ENCODE measurements at places on chromosomes 5 and 9.
A peak's percentile ranks its signal among the peaks of the same experiment; 100 is the strongest.

GRCh38 chr5:151295791-151296477, 7.6 kb downstream of the SLC36A3 start:
- no peak for DNase-seq

- DNase-seq: no peak
These were observed 3.6 kb downstream of the GOLPH3 start for GRCh38 chr5:32170303-32171151.

- no peak for DNase-seq
These were observed 480.4 kb upstream of the TUSC1 start for GRCh38 chr9:26158631-26159150.

GRCh38 chr5:144036476-144036875, 134.0 kb downstream of the YIPF5 start:
- no peak for DNase-seq

GRCh38 chr9:76817489-76817888, 53.3 kb downstream of the PCA3 start:
- DNase-seq: no peak

DNA sequence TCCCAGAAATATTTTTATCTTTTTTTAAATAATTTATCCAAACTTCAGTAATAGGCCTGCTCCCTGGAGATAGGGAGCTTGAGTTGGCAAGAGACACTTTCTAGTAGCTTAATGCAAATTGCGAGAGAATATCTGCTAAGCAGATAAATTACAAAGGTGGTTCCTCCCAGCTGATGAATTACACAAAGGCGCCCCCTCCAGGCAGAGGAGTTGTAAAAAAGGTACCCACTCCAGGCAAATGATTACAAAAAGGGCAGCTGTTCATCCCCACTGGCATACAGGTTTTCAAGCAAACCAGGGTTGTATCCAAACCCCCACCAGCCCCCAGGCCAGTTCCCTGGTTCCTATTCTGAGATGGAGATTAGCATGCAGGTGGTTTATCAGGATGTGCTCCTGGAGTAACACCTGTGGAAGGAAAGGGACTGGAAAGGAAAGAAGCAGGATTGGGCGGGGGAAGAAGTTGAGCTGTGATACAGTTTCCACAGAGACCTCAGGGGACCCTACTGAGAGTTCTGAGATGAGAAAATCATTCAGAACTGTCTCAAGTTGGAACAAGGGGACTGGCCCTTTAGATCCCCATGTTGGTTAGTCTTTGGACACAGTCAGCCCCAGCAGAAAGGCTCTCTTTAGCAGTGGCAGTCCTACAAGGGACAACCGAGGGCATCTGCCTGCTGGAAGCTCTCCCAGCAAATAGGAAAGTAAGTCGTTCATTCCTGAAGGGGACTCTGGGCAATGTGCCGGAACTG, 25.5 kb downstream of the ESM1 start:
- peak; percentile 4 for DNase-seq

- DNase-seq: no peak
These were observed 29.2 kb upstream of the HRH2 start for GRCh38 chr5:175628668-175629067.

GRCh38 chr5:32984851-32985610, 273.9 kb downstream of the NPR3 start:
- no peak for DNase-seq

DNA sequence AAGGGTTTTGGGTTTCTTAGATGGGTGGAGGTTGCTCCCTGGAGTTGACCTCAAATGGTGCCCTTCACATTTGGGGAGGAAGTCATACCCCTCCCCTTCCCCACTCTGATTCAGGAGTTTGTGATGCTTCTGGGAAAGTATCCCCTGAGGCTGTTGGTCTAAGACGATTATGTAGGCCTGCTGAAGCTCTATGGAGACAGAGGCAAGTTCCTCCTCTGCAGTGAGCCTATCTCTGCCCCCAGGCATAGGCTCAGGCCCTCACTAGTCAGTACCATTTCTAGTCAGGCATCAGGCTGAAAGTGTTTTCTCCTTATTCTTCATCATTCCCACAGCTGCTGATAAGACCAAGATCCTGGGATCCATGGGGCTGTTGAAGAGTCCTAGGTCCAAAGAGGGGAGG, 271.6 kb upstream of the NUDT12 start:
- DNase-seq: no peak

DNA sequence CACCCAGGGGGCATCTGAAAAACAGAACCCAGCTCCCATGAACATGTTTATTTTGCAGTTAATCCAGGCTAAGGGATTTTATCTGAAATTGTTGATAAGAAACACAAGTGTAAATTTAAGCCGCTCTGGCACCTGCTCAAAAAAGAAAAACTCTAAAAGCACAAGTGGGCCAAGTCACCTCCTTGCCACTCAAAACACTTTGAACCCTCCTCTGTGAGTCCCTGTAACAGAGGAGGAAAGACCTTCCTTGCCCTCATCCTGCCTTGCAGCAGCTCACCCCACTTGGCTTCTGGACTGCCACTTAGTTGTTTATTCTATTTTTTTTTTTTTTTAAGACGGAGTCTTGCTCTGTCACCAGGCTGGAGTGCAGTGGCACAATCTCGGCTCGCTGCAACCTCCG, 39.5 kb downstream of the FAM78A start:
- no peak for DNase-seq

DNA sequence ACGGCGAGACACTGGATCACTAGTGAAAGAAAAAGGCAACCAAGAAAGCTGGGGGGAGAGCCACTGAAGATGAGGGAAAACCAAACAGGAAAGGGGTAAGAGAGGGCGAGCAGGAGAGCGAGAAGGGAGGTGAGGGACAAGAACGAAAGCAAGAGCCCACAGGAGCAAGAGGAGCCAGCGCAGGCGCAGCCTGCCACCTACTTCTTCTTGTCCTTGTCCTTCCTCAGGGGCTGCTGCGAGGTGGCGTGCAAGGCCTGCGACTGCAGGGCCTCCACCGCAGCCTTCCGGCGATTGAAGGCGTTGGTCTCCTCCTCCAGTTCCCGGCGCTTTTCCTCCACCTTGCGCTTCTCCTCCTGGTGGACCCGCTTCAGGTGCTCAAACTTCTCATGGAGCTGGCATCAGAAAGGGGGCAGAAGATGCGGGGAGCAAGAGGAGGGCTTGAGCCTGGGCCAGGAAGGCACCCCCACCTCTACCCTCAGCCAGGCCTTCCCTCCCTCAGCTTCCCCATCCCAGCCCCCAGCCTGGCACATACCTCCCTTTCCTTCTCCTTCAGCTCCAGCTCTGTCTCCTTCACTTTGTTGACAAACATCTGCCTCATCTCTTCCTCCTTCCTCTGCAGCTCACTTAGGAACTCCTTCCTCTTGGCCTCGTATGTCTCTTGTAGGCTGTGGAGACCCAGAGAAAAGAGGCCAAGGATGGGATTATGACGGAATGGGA, 13.5 kb downstream of the CCNI2 start:
- DNase-seq: no peak

DNA sequence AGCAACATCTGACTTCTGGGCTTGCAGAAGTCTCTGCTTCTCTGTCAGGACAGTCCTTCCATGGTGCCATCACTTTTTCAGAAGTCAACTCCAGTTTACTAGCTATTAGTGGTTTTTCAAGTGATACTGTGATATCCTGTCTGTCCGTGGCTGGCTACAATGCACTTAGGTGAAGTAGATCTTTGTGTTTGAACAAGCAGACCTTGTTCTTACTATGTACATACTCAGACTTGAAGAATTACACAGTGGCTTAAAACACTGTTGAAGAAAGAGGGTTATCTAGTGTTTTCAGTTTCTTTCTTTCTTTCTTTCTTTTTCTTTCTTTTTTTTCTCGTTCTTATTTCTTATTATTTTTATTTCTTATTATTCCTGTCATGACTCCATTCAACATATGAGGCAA, 228.7 kb downstream of the NTRK2 start:
- no peak for DNase-seq

DNA sequence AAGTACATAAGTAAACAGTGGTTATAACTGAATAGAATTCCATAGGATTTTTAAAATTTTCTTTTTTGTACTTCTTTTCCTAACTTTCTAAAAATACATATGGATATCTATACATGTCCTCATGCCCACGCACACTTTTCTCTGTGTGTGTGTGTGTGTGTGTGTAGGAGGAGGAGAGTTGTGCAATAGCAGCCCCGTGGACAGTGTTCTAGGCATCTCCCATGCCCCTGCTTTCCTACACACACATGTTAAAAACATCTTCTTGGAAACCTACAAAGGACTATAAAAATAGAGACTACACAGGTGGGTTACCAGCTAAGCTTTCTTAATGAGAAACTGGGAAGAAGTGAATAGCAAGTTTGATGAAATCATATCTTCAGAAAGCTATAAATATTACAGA, 19.8 kb upstream of the HEXB start:
- DNase-seq: no peak

GRCh38 chr5:21792748-21793147, 1060.4 kb downstream of the CDH12 start:
- DNase-seq: no peak

GRCh38 chr9:105425816-105426433, 21.9 kb upstream of the FSD1L start:
- DNase-seq: no peak

DNA sequence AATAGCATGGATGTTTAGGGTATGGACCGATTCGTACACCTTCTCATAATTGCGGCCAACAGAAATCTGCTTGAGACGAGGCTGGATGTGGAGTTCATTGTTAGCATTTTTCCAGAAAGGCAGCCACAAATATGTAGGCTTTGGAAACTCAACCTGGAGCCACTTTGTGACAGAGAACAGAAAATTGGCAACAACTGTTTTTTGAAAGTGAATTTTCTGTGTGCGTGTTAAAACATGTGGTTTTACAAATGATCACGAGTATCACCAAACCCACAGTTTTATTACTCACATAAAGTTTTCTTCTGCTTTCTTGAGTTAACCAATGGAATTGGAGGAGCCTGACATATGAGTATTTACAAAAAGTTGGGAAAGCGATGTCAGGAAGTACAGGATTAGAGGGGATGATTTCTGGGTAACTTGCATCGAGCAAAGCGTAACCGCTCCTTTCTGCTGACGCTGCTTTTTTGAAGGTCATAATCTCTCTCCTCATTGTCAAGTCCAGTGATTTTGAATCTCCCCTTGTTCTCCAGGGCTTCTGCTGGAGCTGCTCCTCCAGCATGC, 138.5 kb upstream of the TAF11L2 start:
- DNase-seq: no peak

- no peak for DNase-seq
These were observed 12.6 kb upstream of the STXBP1 start for GRCh38 chr9:127599550-127599891.

DNA sequence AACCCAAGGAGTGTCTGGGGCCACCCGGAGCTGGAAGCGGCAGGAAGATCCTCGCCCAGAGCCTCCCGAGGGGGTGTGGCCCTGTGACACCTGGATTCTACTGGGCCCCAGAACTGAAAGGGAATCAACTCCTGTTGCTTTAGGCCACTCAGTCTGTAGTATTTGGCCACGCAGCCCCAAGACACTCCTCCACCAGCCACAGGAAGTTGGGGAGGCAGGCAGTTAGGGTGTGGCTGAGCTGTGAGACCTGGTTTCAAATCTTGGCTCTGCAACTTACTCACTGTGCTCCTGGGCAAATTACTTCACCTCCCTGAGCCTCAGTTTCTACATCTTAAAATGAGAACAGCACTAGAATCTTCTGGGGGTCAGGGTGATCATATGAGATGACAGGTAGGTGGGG, 119.8 kb upstream of the PPP1R26 start:
- no peak for DNase-seq

DNA sequence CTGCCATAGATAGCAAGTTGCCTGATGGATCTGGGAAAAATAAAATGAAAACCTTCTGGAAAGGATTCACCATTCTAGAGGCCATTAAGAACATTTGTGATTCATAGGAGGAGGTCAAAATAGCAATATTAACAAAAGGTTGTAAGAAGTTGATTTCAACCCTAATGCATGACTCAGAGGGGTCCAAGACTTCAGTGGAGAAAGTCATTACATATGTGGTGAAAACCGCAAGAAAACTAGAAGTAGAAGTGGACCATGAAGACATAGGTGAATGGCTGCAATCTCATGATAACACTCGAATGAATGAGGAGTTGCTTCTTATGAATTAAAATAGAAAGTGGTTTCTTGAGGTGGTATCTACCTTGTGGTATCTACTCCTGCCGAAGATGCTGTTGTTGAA, 86.6 kb downstream of the GABRA1 start:
- DNase-seq: no peak

DNA sequence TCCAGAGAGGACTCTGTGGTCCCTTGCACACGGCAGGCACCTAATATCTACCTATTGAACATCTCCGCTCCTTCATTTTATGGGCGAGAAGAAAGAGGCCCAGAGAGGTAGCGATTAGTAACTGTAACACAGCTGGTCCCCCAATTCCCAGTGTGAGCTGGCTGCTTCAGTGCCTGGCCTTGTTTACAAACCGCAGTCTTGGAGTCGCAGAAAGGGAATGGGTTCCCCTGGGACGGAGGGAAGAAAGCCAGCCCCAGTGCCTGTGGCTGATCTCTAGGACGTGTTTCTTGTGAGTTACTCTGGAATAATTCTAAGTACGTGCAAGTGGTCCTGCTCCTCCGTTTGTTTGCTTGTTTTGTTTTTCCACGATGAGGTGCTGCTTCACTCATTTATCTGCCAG, 52.0 kb downstream of the CFAP77 start:
- DNase-seq: no peak

GRCh38 chr5:65861830-65862241, 64.5 kb upstream of the ERBIN start:
- DNase-seq: no peak

- DNase-seq: no peak
These were observed 221.1 kb downstream of the NR2F1-AS1 start for GRCh38 chr5:93359960-93360305.

- DNase-seq: no peak
These were observed 9.2 kb upstream of the TLX3 start for GRCh38 chr5:171299851-171300250.

- no peak for DNase-seq
These were observed 54.4 kb downstream of the GLRA1 start for GRCh38 chr5:151870271-151870670.

DNA sequence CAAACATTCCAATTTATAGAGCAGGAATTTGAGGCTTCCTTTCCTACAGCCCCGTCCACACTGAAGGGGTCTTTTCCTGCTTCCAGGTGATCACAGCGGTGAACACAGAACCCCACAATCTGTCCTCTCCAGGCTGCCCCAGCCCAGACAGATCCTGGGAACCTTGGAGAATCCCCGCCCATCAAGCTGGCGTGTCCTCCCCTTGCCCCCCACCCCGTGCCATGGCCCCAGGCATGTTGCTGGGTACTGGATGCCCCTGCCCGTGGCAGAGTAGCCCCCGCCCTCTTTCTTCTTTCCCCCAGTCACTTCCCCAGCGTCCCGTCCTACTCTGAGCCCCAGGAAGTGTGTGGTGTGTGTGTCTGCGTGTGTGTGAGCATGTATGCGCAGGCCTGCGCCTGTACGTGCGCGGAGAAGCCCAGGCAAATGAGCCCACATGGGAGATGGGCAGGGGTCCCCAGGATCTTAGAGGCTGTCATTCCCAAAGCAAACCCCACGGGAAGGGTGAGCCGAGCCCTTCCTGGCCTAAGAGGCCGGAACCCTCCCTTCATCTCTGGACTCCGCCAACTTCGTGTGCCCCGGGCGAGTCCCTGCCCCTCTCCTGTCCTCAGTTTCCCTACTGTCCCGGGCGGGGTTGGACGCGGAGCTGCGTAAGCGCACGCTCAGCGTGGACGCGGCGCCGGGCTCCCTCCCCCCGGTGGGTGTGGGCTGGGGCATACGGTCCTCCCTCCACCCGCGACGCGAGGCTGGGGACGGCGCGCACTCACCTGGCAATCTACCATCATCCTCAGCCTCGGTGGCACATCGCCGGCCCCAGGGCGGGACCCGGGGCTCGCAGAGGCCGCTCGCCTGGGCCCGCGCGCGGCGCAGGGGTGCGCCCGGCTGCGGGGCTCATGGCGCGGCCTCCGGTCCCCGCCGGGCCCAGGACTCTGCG, 15.2 kb downstream of the GBGT1 start:
- no peak for DNase-seq

GRCh38 chr5:144267961-144268513, 97.4 kb downstream of the KCTD16 start:
- no peak for DNase-seq

All from HuH-7 (cell line).